Stimulated activated CD8-positive, alpha-beta memory T cell treated with anti-CD3 and anti-CD28 coated beads, Interleukin-4, amount 100 ng/mL, for 4 hours (primary cell): ENCODE measurements at places on chromosomes 3 and 15.

- no peak for DNase-seq
Measured at GRCh38 chr3:152508705-152509104, 240.0 kb downstream of the MBNL1 start.

DNA sequence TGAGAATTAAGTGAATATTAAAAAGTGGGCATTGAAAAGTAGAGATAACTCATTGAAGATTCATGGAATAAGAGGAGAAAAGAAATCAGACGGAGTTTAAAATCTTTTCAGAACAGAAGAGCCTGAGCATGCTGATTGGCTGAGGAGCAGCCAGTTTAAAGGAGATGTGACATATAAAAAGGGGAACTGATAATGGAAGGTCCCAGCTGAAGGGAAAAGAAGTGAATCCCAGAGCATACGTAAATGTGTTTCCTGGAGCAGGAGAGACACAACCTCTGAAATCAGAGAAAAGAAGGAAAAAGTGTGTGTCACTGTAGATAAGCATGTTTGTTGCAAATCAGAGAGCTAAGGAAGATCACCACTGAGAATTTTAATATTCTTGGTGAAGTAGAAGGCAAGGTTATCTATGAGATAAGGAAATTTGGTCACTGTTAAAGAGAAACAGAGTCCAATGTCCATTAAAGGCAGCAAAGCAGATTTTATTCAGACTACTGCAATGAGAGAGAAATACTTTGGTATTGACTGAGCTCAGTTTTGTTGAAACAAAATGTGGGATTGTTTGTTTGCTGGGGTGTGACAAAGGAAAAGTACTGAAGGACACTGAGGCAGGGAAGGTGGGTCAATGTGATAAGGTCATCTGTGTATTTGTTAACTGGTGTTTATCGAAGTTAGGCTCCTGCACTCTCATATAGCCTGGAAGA lies 84.6 kb upstream of the WDR72 start:
- no peak for DNase-seq

DNA sequence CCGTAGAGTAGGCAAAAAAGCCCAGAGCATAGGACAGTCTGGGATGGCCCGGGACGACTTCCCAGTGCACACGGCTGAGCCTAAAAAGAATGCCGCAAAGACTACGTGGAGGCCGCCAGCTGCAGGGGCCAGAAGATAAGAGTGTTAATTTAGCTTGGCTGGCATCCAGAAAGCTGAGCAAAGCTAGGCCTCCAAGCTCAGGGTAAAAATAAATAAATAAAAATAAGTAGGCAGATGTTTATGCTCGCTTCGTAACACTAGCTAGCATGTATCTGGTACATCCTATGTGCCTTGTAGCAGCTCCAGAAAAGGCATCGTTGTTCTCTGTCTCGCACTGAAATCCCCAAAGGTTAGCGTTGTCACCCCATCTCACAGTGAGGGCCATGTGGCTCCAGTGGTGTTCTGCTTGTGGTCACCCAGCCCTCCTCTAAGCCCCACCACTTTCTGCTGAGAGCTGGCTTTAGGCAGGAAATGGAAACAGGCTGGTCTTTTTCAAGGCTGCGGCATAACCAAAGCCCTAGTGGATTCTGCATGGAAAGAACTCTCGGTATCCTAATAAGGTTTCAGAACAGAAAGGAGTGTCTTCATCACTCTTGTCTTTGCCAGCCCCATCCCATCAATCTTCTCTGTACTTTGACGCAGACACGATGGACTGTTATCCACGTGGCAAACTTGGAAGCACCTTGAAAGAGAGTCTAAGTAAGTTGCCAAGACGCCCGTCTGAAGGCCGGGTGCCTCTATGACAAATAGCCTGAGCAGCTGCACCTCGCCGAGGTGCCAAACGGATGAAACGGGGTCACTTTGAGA lies 58.1 kb upstream of the MEF2A start:
- DNase-seq = no peak

DNA sequence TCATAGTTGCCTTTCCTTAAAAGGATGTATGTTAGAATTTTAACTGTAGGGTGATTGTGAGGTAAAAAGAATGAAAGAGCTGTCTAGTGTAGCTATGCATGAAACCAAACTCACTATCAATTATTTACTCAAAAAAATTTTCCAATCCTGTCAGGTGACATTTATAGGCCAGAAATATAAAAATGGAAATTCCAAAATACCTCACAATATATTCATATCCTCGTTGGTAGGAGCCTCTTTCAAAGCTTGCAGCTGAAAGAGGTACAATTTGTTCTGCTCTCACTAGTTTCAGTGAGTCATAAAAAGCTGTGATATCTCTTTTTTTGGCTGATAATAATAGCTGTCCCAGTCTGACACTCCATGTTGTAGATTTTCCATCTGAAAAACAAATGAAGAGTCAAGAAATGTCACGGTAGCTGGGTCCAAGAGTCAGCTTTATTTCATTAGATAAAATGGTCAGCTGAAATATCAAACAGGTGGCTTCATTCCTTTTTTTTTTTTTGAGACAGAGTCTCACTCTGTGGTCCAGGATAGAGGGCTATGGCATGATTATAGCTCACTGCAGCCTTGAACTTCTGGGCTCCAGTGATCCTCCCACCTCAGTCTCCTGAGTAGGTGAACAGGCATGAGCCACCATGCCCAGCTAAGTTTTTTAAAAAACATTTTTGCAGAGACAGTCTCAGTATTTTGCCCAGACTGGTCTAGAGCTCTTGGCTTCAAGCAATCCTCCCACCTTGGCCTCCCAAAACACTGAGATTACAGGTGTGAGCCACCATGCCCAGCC lies 50.8 kb upstream of the XRN1 start:
- no peak for DNase-seq

GRCh38 chr3:171874251-171874681 lies 31.1 kb downstream of the TMEM212 start:
- DNase-seq = no peak

GRCh38 chr15:54518156-54518882 lies 540.1 kb downstream of the UNC13C start:
- DNase-seq = no peak
